ENCODE measurements at places on chromosomes 7 and 10.

- no peak for DNase-seq
Measured at GRCh38 chr7:139873593-139874301, 44.7 kb downstream of the TBXAS1 start.

GRCh38 chr10:77926566-77927401 is at the start of gene DLG5:
Gene DLG5 (minus strand): TSS chr10:77926755. CDS start chr10:77926520, 235 bp downstream.
- peak; percentile 66 for DNase-seq

GRCh38 chr7:129422727-129423126 is 11.5 kb upstream of the STRIP2 start:
- DNase-seq = no peak

DNA sequence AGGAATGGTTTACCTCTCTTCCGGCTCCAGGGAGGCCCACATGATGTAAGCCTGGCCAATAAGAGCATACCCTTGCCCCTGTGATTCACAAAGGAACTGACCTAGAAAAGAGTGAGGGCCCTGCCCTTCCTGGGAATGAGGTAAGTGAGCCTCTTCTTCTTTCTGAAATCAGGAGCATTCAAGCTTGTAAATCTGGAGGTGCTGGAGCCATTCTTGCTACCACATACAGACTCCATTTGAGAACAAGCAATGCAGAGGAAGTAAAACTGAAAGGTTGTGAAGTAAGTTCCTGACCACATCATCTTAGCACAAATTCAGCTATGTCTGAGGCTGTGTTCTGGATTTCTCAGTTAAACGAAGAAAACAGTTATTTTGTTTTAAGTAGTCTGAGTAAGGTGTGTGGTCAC is 132.2 kb downstream of the CD36 start:
- DNase-seq = no peak

- no peak for DNase-seq
Measured at GRCh38 chr10:113970641-113971040, 73.0 kb upstream of the ADRB1 start.

DNA sequence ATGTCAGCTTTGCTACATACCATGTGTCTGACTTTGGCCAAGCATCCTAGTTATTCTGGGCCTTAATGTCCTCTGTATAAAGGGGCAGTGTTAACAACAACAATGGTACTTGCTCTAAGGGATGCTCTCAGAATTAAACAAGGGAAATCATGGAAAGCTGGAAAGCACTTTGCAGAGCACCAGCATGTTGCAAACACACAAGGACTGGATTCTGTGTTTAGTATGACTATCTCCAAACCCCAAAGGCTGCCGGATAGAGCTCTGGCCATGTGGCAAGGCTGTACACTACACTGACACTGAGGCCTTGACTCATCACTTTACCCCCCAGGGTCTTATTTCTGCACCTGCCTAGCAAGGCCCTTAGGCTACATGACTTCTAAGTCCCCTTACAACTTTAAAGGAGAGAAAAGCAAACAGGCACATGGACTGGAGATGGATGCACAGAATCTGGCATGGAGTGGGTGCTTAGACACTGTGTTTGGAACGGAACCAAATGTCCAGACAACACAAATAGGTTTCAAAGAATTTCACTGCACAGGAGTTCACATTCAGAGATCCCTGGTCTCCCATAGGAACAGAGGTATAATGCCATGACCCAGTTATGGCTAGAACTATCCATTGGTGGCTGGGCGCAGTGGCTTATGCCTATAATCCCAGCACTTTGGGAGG is 74.6 kb downstream of the FAM13C start:
- no peak for DNase-seq

GRCh38 chr10:114680543-114681117 is 22.6 kb upstream of the ABLIM1 start:
- no peak for DNase-seq

- DNase-seq = no peak
Measured at GRCh38 chr10:85784792-85785191, 581.8 kb downstream of the GRID1 start.

DNA sequence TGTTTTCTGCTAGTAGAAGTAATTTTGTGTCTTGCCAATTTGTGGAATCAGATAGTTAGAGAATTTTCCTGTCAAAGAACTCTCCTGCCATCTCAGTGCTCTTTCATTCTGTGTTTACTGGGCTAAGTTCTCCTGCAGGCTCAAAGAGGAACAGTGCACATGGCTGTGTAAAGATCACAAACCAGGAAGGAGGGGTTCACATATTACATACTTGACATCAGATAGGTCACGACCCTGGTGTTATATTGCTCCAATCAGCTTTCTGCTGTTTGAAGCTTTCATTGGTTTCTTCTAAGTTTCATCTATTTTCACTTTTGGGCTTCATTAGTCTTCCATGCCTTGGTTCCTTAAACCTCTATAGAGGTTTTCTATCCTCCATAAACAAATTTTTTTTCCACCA is 13.5 kb upstream of the ELMO1 start:
- DNase-seq = no peak

DNA sequence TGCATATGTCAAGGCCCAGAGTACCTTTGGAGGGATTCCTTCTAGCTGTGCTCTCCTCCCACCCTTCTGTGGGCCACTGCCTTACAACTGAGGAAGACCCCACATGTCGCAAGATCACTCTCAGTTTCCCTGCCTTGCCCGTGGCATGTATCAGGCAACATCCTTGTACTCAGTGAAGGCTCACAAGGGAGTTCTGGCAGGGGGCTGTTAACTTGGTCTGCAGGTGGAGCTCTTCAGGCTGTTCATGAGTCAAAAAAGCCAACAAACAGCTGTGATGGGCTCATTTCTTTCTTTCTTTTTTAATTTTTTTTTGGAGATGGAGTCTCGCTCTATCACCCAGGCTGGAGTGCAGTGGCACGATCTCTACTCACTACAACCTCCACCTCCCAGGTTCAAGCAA is 513.0 kb upstream of the ANKRD30A start:
- no peak for DNase-seq

DNA sequence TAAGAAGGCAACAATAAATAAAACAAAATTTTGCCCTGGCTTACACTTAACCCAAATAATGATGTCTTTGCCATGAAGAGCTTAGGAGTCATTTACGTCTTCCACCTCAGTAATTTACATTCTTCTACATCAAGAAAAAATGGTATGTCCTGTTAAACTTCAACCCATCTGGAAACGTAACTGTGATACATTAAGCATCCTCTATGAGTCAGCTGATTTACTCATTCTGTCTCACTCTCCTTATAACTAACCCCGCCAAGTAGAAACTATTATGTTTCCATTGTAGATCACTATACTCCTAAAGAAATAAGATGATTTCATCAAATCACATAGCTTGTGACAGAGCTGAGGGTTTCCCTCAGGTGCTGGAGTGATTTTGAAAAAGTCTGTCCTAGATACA is 330.7 kb downstream of the CDC14C start:
- no peak for DNase-seq

DNA sequence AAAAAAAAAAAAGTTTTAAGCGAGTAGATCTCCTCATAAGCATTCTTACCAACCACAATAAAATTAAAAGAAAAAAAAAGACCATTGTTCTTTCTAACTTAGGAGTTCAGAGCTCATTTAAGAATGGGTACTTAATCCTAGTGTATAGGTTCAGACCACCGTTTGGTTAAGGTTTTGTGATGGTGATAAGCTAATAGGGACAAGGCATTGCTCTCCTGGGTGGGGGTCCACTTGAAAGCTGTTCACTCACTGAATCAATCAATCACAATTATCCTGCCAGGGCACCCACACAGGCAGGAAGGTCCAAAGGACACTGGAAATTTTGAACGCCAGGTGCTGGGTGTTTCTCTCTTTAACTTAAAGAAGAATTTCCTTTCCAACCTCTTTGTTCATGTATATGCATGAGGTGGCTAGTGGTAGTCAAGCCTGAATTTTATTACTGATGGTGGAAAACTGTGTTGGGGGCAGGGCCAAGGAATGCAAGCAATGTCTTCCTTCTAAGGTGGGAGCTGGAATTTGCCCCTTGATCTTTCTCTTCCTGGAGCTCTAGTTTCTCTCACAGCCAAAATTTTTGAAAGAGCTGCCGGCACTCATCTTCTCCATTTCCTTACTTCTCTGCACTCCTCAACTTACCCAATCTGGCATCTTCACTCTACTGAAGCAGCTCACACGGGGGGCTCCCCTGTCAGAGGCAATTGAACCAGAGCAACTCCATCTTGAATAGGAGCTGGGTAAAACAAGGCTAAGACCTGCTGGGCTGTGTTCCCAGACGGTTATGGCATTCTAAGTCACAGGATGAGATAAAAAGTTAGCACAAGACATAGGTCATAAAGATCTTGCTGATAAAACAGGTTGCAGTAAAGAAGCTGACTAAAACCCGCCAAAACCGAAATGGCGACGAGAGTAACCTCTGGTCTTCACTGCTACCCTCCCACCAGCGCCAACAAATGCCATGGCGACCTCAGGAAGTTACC is 7.5 kb upstream of the FAM131B start:
- DNase-seq = no peak

Measured in activated CD8-positive, alpha-beta memory T cell treated with anti-CD3 and anti-CD28 coated beads for 24 hours (primary cell).